ENCODE measurements at places on chromosomes 4 and X.

DNA sequence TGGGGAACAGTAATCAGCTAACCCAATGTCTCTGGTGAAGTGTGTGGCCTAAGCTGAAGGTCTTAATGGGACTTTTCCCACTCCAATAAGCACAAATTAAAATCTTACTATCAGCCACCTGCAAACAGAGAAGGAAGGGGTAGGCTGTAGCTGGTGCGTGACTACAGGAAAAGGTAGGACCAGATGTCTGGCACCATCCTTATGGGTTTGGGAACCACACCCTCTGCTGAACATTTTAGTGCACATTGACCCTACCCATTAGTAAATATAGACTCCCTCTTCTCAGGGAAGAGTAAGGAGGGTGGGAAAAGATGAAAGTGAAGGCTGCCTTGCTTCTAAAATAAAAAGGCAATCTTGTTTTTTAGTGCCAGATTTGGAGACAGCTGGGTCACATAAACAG lies 602.8 kb downstream of the FAT4 start:
- no peak for DNase-seq

- peak; percentile 98 for DNase-seq
Observed at GRCh38 chrX:1661048-1661921, 46.4 kb downstream of the ASMT start.

- DNase-seq: no peak
Observed at GRCh38 chrX:129529685-129530281, 6.5 kb upstream of the SMARCA1 start.

- DNase-seq: no peak
Observed at GRCh38 chr4:8383451-8384160, 56.9 kb downstream of the ACOX3 start.

- DNase-seq: no peak
Observed at GRCh38 chr4:70721747-70722146, at the start of gene RUFY3. TSS of gene RUFY3 (plus strand) at chr4:70721964. CDS start at chr4:70722574, 610 bp downstream.

DNA sequence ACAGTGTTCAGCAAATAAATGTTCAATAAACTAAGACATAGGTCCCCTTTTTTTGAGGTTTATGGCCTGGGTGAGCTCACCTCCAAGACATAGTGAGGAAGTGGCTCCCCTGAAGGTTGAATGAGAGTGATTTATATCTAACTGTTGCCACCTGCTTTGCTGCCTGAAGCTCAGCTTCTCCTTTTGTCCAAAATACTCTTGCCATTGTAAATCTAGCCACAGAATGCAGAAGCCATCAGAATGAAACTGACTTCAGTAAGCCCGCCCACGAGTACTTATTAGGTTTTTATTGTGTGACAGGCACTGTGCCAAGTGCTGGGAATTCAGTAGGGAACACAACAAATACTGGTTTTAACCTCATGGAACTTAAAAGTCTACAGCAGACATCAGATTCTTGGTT lies 18.0 kb downstream of the SPINK2 start:
- no peak for DNase-seq

GRCh38 chr4:85595796-85596559 lies 121.0 kb downstream of the ARHGAP24 start:
- DNase-seq: no peak

GRCh38 chrX:111328858-111329257 lies 58.6 kb upstream of the CAPN6 start:
- DNase-seq: no peak

DNA sequence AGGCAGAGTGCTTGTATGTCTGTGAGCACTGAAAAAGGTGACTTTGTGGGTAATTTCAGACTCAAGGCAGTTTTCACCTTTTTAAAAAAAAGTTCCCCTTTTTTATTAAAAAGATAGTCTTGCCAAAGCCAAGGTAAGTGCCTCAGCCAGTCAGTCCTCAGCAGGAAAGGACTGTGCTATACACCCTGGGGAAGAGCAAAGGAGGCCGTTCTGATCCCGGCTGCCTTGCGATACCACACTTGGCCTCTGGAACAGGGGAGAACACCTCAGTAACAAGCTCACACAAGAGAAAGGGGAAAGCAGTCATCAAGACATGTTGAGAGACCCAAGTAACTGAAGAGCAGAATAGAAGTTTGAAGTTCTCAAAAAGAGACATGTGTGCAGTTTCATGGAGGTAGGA lies 541.7 kb downstream of the BCOR start:
- no peak for DNase-seq

DNA sequence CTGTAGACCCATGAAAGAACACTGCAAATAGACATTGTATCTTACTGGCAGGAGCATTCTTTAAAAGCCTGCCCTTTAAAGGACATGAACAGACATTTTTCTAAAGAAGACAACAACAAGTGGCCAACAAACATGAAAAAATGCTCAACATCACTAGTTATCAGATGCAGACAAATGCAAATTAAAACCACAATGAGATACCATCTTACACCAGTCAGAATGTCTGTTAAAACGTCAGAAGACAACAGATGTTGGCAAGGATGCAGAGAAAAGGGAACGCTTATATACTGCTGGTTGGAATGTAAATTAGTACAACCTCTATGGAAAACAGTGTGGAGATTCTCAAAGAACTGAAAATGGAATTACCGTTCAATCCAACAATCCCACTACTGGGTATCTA lies 77.2 kb downstream of the ATP10D start:
- no peak for DNase-seq

- no peak for DNase-seq
Observed at GRCh38 chr4:145218251-145218650, 37.9 kb upstream of the OTUD4 start.

- DNase-seq: no peak
Observed at GRCh38 chrX:67338262-67338661, 205.6 kb upstream of the AR start.

DNA sequence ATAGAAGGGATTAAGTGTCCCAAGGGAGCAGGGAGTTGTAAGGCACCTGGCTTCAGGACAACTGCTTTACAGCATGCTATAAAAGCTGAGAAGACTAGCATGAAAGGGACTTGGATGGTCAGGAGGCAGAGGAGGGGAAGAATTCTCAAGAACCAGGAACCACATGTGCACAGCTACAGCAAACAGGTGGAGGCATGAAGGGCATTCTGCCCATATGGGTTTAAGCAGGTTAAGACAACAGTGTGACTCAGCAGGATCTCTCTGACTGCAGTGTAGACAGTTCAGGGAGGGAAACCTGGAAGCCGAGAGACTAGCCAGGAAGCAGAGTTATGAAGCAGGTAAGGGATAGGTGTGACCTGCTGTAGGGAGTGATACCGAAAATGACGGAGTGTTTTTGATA lies 117.0 kb downstream of the DHRSX start:
- no peak for DNase-seq

- no peak for DNase-seq
Observed at GRCh38 chrX:14506866-14507265, 22.5 kb upstream of the GLRA2 start.

DNA sequence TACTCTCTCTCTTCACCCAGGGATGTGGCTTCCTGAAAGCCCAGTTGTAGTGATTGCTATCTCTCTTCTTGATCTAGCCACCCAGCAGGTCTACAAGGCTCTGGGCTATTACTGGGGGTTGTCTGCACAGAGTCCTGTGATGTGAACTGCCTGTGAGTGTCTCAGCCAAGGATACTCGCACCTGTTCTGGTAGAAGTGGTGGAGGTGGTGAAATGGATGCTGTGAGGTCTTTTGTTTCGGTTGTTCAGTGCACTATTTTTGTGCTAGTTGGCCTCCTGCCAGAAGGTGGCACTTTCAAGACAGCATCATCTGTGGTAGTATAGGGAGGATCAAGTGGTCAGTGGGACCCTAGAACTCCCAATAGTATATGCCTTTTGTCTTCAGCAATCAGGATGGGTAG lies 268.0 kb downstream of the GABRG1 start:
- DNase-seq: no peak

DNA sequence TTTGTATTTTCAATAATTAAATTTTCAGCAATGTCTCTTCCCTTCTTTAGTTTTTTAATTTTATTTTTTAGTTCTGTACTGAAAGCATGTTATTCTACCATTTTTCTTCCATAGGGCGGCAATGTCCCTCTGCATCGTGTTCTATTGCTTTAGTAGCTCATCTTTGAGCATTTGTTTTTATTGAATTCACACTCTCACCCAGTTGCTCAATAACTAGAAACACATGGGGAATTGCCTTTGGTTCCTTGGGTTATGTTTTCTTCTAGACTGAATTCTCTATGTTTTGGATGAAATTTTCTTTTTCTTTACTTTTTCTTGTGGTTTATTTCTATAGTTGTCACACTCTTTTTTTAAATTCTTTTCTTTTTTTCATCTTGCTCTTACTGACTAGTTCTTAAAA lies 233.8 kb upstream of the LDB2 start:
- no peak for DNase-seq

- DNase-seq: no peak
Observed at GRCh38 chr4:70997546-70997945, 4.1 kb downstream of the DCK start.

DNA sequence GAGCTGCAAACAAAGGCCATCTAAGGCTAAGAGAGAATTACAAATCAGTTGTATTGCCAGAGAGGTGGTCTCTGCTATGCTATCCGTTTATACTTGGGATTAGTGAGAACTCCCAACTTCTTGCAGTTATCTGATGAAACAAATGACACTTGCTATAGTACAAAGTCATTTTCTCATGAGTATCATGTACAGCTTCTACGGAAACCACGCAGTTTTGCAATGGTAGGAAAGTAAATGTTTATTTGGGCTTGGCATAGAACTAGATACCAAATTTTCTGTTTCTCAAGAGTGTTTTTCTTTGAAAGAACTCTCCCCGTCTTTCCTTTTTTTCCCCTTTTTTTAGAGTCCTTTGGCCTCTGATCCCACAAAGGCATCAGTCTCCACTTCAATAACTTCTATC lies 128.2 kb upstream of the ENPEP start:
- DNase-seq: no peak

GRCh38 chr4:1870578-1871443 lies at the start of gene NSD2:
TSS of gene NSD2 (plus strand) at chr4:1871393. CDS start at chr4:1900655, 29,262 bp downstream.
- DNase-seq: peak; percentile 91

- no peak for DNase-seq
Observed at GRCh38 chrX:153944800-153945150, 332 bp upstream of the RENBP start.

DNA sequence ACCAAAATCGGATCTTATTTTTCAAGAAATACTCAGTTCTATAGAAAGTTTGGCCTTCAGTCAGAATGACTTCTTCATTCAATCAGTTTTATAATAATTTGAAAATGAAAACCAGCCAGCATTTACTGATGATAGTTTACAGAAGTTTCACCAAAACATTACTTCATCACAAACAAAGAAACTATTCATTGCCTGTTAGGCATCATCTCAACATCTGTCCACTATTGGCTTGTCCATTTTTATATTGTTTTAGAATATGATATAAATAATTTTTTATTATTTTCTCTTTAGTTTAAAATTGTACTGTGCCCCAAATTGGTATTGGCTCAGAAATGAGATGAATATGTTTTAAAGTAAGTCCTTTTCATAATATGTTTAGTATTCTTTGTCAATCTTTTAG lies 38.4 kb downstream of the FAT4 start:
- DNase-seq: no peak

DNA sequence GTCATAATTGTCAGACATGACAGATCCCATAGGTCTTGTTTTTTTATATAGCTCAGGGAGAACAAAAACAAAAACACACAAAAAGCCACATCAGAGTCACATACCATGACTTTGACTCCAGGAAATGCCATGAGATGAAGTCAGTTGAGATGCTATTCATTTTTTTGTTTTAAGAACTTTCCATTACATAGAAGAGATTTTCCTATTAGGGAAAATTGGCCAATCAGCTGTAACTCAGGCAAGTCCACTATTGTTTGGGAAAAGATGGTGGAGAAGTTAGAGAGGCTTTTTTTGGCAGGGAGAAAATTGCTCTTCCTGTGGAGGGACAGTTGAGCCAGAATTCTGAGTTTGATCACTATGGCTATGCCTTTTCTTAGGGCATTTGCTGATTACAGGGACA lies 72.6 kb downstream of the SMARCA5 start:
- DNase-seq: no peak

- no peak for DNase-seq
Observed at GRCh38 chr4:136198358-136198757, 1333.9 kb downstream of the PCDH18 start.

- DNase-seq: peak; percentile 6
Observed at GRCh38 chr4:2065106-2065930, 6.2 kb downstream of the NAT8L start.

GRCh38 chr4:7243609-7244330 lies 51.4 kb downstream of the SORCS2 start:
- no peak for DNase-seq

- DNase-seq: no peak
Observed at GRCh38 chr4:64682946-64683345, 273.7 kb upstream of the TECRL start.

DNA sequence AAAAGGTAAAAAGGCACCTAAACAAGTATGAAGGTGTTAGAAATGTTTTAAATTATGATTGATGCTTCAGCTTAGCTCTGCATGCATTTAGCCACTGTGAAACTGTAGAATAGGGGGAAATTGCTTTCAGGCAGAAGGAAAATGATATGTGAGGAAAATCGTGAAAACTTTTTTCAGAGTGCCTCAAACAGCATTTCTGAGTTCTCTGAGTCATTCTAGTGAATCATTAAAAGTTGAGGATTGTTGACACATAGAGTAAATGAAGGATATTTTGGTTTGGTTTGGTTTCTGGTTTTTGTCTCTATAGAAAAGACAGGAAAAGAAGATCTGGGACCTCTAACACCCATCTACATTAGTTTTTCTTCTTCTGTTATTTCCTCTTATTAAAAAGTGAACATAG lies 332.5 kb upstream of the TRAM1L1 start:
- no peak for DNase-seq
